ENCODE measurements at places on chromosomes 5 and 9.

GRCh38 chr5:150256410-150257064, 33.0 kb downstream of the CAMK2A start:
- no peak for DNase-seq

DNA sequence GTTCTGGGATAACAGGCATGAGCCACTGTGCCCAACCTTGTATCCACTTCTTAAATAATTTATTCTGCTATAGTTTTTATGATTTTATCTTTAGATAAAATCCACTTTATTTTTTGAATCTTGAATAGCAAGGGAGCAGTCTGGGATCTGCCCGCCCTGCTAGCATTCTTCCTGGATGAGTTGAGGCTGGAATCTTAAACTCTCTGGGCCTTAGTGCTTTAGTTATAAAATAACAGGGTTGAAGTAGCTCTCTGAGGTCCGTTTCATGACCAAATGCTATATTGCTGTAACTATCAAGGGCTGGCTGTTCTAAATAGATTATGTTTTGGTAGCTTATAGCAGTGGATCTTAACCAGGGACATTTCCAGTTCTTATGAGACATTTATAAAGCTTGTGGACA, 20.8 kb downstream of the ACER2 start:
- DNase-seq = no peak

DNA sequence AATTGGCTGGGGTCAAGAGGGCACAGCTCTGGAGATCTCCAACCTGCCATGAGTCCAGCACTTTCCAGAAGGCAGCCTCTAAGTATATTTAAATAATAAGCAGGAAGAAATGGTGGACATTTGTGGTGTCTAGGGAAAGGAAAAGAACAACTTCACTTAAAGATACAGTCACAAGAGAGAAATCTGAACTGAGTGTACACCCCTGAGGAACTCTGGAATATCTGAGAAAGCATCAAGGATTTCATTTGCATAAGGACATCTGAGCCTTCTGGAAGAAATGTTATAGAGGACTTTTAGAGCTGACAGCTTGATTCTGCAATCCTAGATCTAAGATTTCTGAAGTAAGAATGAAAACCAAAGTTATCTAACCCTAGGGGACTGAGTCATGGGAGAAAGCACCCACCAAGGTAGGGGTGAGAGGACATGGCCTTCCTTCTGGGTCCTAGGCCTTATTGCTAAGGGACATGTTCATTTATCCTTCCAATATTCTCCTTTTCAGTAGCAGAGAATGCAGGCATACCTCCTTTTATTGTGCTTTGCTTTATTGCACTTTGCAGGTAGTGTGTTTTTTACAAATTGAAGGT, 253.4 kb upstream of the SLC24A2 start:
- no peak for DNase-seq

DNA sequence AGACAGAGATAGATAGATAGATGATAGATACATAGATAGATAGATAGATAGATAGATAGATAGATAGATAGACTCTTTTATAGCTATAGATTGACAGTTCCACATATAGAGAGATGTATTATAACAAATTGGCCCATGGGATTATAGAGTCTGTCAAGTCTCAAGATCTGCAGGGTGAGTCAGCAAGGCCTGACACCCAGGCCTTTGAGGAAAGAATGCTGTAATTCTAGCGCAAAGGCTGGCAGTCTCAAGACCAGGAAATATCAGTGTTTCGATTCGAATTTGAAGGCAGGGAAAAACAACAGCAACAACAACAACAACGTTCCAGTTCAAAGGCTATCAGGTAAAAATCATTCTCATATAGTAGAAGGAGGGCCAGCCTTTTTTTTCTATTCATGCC, 339.2 kb upstream of the CDH9 start:
- no peak for DNase-seq

- DNase-seq = no peak
Measured at GRCh38 chr5:98796197-98796972, 22.9 kb downstream of the RGMB start.

GRCh38 chr9:72932619-72933018, 20.2 kb downstream of the ALDH1A1 start:
- DNase-seq = no peak
